ENCODE measurements at places on chromosomes 16 and 17. TPM values are rescaled to one million over a fixed set of nuclear protein-coding genes. Genes with fewer than 3 reads are reported as not detected.

Gene TERB1
- not detected for total RNA-seq

Gene KRT27
- 0.06 TPM for total RNA-seq

Gene C17orf50
- 0.44 TPM for total RNA-seq

Gene KRTAP1-5
- not detected for total RNA-seq

Gene RPL26
- 3,674 TPM for total RNA-seq

Gene CDRT15
- total RNA-seq = not detected

Gene RNF167
- total RNA-seq = 123 TPM

Gene TMEM106A
- total RNA-seq = 0.84 TPM

Gene TNP2
- not detected for total RNA-seq

Gene C1QL1
- 28.1 TPM for total RNA-seq

Gene CCL17
- total RNA-seq = not detected

Gene FOXL1
- total RNA-seq = 2.6 TPM

Gene TBC1D28
- total RNA-seq = not detected

Gene MAPT
- 1.5 TPM for total RNA-seq

Gene C17orf78
- not detected for total RNA-seq

Gene TP53TG3
- 0.96 TPM for total RNA-seq

Gene CMC2
- 123 TPM for total RNA-seq

Gene MLST8
- 53.8 TPM for total RNA-seq

Gene CBLN1
- total RNA-seq = not detected

Gene BCL7C
- total RNA-seq = 40.9 TPM

Gene TEKT1
- total RNA-seq = 0.21 TPM

Gene CFAP52
- not detected for total RNA-seq

Gene TBX4
- 0.12 TPM for total RNA-seq

Gene SLC13A2
- total RNA-seq = 0.12 TPM

Gene C16orf54
- not detected for total RNA-seq

Gene TEX14
- total RNA-seq = 0.16 TPM

Gene TBC1D3I
- 0.10 TPM for total RNA-seq

Gene GFAP
- total RNA-seq = 0.68 TPM

Gene TLCD1
- total RNA-seq = 44.6 TPM

Gene TBC1D3C
- total RNA-seq = not detected

Gene PERCC1
- total RNA-seq = not detected

Gene TMEM238L
- not detected for total RNA-seq

Gene NHLRC4
- total RNA-seq = 0.20 TPM

Gene KRTAP3-1
- not detected for total RNA-seq

Gene ZFP90
- total RNA-seq = 6.9 TPM

Gene GCGR
- 0.47 TPM for total RNA-seq

Gene IGSF6
- not detected for total RNA-seq

Gene PDK2
- 17.7 TPM for total RNA-seq

Gene TMEM235
- not detected for total RNA-seq

Gene OMG
- not detected for total RNA-seq

Gene LGALS9B
- not detected for total RNA-seq

Gene AANAT
- 0.35 TPM for total RNA-seq

Gene JPH3
- total RNA-seq = 1.9 TPM

Gene GGNBP2
- total RNA-seq = 62.0 TPM

Gene NPIPB6
- total RNA-seq = 2.3 TPM

Gene IL34
- total RNA-seq = 0.38 TPM

Gene PFAS
- total RNA-seq = 53.6 TPM

Measured in A549 treated with Hydrocortisone at 1 μM for 4 hours (cell line).